ENCODE measurements at places on chromosomes 5 and 9.

DNA sequence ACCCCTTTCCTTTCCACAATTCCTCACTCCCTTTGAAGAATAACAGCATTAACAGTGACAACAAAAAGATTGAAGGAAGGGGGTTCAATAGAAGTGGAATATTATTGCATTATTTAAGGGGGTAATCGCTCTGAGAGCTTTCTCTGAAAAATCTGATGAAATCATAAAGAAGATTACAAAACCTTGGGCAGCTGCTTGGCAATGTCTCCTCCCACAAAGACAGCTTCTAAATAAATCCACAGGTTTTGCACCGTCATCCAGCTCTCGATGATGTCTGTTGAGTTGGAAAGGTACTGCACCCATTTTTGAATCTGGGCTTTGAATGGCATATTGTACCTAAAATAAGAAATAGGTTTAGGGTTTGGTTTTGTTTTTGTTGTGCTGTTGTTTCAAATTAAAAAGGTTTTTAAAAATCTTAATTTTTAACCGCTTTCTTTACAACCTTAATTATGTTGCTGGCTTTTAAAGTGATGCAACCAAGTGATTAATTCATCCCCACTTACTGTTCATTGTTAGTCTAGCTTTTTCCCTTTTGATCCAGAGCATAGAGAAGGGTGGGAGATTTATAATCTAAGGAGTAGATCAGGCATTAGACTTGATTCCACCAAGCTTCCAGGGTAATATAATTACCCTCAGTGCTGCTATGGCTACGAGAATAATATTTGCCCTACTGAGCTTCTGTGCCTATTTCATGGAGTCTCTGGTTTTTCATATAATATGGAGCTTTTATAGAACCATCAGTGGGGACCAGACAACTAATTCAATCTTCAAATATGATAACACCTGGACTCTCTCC lies 85.0 kb downstream of the DNAH5 start:
- DNase-seq, result no peak

GRCh38 chr5:42642006-42642405 lies 114.6 kb upstream of the CCDC152 start:
- DNase-seq, result no peak

DNA sequence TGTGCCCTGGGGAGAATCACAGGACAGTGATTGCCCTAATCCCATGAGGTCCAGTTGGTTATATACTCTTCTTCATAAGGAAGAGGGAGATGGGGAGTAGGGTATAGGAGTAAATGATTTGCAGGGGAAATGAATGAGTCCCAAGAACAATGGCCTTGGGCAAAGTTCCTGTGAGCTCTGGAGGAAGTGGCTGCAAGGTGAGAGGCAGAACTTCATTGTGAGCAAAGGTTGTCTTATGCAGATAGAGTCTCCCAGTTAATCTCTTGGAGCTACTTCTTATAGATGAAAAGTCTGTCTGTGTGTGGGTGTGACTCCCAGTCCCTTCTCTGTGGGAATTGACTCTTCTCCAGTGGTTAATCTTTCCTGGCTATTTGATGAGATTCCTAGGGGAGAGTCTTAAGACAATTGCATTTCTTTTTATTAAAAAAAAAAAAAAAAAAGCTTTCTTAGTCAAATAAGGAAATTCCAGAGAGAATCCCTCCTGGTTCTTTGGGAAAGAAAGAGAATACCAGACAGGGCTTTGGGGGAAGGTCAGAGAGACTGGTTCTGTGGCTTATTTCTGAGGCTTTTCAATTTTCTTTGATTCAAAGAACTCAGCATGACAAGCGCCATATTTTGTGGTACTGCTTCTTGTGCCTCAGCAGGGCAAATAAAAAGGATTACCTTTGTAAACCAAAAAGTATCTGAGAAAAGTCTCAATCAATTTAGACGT lies 33.6 kb upstream of the MEGF10 start:
- no peak for DNase-seq

DNA sequence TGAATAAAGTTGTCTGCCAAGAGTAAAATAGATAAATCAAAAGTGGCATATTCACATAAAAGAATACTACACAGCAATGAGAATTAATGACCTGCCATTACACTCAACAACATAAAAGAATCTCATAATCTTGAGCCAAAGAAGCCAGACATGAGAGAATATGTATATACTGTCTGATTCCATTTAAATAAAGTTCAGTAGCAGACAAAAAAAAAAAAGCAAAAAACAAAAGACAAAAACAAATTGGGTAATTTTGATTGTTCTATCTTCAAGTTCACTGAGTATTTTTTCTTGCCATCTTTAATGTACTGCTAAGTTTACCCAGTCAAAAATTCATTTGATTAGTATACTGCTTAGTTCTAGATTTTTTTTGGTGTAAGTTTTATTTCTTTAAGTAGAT lies 87.9 kb upstream of the TRPC7 start:
- no peak for DNase-seq

DNA sequence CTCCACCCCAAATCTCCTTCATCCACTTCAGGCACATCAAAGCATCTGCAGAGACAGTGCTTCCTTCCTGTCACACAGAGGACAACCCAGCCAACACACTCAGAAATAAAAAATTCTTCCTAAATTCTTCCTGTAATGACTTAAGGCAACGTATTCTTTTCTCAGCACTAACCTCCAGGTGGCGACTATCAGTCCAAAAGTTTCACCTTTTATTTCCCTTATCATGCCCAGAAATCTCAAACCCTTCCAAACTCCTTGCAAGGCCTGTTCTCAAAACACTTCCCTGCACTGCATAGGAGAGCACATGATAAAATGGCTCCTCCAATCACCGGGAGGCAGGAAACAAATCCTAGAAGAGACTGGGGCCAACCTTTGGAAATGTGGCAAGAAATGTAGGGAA lies 35.1 kb downstream of the SLIT3 start:
- DNase-seq, result no peak

DNA sequence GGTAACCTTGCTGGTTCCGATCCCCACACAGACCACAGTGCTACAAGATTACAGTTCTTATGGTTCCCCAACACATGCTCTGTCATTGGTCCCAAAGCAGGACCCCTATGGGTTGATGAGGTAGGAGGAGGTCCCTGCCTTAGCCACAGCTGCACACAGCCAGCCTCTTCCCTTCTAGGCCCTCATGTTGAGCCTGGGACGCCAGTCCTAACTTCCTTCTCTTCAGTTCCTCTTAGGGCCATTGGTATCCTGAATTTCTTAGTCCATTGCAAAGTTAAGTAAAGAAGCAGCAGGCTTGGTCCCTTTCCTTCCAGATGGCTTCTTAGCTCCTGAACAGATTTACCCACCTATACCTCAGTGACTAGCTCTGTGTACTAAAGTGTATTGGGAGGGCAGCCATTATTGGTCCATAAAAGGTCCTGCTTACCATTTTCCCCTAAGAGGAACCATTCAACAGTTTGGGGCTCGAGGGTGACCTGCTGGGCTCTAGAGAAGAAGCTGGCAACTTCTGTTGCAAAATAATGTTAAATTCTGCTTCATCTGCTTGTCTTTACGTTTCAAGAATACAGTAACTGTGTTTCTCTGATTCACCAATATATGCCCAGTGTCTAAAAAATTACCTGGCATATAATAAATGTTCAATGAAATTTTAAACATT lies 50.2 kb downstream of the PDCD1LG2 start:
- DNase-seq, result no peak

DNA sequence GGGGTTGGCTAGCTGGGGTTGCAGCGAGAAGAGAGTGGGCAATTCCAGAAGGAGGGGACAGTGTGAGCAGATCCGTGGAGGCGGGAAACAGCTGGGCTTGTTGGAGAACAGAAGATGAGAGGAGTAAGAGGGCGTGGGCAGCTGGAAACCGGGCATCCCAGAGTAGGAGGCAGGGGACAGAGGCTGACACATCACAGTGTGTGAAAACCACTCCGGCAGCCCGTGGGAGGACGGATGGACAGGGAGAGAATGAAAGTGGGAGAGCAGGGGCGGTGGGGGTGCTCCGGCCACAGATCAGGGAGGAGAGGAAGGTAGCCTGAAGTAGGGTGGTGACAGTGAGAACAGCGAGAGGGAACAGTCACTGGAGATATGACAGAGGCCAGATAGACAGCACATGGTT lies 8.3 kb upstream of the PSMB7 start:
- DNase-seq, result no peak

Measured in spleen (tissue), 13 donors.